B cell (primary cell): ENCODE measurements at places on chromosomes 1 and 21. TPM values are rescaled to one million over a fixed set of nuclear protein-coding genes. Genes with fewer than 3 reads are reported as not detected.

C4BPA gene
- total RNA-seq = not detected in 2 replicates

RPS6KA1 gene
- total RNA-seq = 99.9 and 109 TPM in 2 replicates

DNA sequence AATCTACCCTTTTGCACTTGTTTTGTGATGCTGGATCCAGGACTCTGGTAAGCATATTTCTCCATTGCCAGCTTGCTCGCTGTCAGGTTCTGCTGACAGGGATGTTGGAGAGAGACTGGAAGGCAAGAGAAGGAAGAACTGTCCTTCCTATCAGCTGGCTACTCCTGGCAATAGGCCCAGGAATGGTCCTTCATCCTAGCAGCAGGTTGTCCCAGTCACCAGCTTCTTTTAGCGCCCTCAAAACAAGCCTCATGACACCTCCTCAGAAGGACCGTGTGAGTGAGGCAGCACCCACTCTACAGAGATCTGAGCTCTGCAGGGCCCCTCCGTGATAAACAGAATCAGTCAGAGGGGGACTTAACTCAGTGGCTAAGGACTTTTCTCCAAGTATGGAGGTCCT, 33.1 kb upstream of the SLAMF9 start:
- H3K4me3 ChIP-seq = no peak overlapping the region
- DNase-seq = no peak
- no peak overlapping the region for H3K27ac ChIP-seq
- H3K4me1 ChIP-seq = no peaks in the 10 kb centered on the region

DNA sequence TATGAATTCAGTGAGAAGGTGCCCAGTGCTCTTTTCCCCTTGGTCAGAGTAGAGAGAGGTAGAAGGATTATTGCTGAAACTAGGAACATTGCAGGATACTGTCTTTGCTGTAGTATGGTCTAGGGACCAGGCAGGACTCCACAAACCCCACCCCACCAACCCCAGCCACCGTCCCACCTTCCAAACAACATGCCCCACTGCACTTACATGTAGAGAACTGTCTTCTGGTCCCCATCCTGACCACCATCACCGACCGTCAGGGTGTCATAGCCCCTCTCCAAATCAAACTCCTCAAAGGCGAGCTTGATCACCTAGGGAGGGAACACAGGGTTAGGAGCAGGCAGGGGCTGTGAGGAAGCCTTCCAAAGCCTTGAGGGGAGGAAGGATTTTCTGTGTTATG, 71.7 kb upstream of the HMGB4 start:
- no peak overlapping the region for H3K4me3 ChIP-seq
- H3K27ac ChIP-seq = no peak overlapping the region
- no peak for DNase-seq
- no peaks in the 10 kb centered on the region for H3K27me3 ChIP-seq
- no peaks in the 10 kb centered on the region for H3K36me3 ChIP-seq

- no peaks in the 10 kb centered on the region for H3K4me1 ChIP-seq
- no peaks in the 10 kb centered on the region for H3K27me3 ChIP-seq
- H3K4me3 ChIP-seq = no peak overlapping the region
- H3K27ac ChIP-seq = no peak overlapping the region
- H3K36me3 ChIP-seq = no peaks in the 10 kb centered on the region
- DNase-seq = no peak
These were observed 12.6 kb upstream of the IL12RB2 start for GRCh38 chr1:67294836-67295617.

DNA sequence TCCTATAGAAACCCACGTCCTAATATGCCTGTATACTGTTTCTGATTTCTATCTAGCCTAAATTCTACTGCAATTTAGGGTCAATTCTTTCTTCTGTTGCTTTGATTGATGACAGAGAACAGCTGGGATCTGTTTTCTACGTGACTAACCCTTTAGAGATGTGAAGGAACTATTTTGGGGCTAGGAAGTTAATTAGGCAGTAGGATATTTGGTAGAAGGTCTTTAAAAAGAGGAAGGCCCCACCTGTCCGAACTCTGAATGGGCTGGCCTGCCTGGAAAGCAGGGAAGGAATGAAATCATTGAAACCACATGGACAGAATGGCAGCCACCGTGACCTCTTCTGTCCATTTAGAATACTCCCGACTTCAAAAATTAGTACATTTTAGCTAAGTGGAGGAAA, 21.0 kb downstream of the EIF2D start:
- no peaks in the 10 kb centered on the region for H3K36me3 ChIP-seq
- DNase-seq = no peak
- no peaks in the 10 kb centered on the region for H3K27me3 ChIP-seq
- H3K27ac ChIP-seq = peak overlapping the region; percentile 9
- no peak overlapping the region for H3K4me3 ChIP-seq

DNA sequence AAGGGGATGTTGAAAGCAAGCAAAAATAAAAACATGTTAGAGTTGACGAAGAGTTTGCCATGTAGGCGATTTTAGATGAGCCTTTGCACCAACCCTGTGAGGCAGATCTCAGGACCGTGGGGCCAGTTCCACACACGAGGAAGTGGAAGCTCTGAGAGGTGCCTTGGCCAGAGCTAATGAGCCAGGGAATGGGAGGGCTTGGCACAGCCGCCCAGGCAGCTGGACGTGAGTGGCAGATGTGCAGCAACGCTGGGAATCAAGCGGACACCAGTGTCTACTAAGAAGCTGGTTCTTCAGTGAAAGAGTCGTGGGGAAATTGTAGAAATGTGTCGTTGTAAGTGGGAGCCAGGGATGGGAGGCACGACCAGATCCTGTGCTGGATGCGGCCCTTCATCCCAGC, 58.9 kb upstream of the COL6A1 start:
- no peak overlapping the region for H3K27ac ChIP-seq
- no peaks in the 10 kb centered on the region for H3K27me3 ChIP-seq
- no peak for DNase-seq
- no peaks in the 10 kb centered on the region for H3K36me3 ChIP-seq
- H3K4me3 ChIP-seq = no peak overlapping the region
- H3K4me1 ChIP-seq = no peaks in the 10 kb centered on the region

DNA sequence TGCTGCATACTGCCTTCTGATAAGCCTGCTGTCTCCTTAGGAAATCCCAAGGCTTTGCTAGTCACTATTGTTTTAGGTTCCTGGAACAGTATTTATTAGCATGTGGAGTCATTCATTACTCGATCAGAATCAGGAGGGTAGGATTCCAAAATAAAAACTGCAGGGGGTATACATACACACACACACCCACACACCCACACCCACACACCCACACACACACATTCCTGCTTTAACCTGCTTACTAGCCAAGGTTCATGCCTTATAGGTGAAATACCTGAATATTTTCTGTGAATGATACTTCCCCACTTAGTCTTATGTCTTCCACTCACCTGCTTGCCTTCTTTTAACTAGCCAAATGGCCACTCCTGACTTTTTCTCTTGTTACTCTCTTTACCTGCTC, 325.1 kb downstream of the ADGRL2 start:
- H3K4me1 ChIP-seq = no peaks in the 10 kb centered on the region
- H3K4me3 ChIP-seq = no peak overlapping the region
- no peaks in the 10 kb centered on the region for H3K36me3 ChIP-seq

- DNase-seq = no peak
- no peaks in the 10 kb centered on the region for H3K4me1 ChIP-seq
- no peak overlapping the region for H3K4me3 ChIP-seq
- no peak overlapping the region for H3K27ac ChIP-seq
- H3K36me3 ChIP-seq = no peaks in the 10 kb centered on the region
These were observed 224.8 kb upstream of the DPYD start for GRCh38 chr1:98145655-98146054.

GRCh38 chr1:87682565-87682964, 353.9 kb downstream of the LMO4 start:
- no peak overlapping the region for H3K4me3 ChIP-seq
- no peaks in the 10 kb centered on the region for H3K36me3 ChIP-seq
- no peak for DNase-seq
- H3K27me3 ChIP-seq = no peaks in the 10 kb centered on the region
- H3K4me1 ChIP-seq = no peaks in the 10 kb centered on the region

DNA sequence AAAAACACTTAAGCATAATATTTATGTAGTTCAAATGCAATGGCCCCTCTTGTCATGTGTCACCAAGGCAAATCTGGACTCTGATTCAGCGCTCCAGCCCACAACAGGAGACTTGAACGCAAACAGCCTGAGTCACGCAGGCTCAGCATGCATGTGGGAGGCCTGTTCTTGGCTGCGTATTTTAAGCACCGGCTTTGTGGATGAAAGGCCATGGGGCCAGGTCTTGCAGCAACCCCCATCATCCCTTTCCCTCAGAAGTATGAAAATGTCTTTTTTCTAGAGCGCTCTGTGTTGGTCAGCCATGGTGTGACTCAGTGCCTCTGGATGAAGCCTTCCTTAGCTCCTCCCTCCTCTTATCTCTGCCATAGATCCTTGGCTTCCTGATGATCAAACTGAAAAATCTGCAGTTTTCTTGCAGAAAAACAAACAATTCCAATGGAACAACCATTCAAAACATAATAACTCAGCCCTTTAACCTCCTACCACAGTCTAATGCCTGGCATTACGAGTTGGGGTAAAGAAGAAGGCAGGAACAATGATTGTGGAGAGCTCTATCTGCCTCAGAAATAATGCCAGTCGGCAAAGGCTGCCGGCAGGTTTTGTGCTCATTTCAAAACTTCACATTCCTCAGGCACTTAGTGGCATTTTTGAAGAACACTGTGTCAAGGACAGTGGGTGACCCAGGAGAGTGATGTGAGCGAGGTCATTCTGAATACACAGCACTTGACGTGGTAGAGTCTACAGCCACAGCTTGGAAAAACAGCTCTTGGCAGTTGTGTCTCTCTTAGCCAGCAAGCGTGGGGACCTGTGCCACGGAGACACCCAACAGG, 167.5 kb downstream of the CLIC6 start:
- DNase-seq = no peak
- H3K27ac ChIP-seq = no peak overlapping the region
- H3K27me3 ChIP-seq = no peaks in the 10 kb centered on the region
- no peak overlapping the region for H3K4me3 ChIP-seq

DNA sequence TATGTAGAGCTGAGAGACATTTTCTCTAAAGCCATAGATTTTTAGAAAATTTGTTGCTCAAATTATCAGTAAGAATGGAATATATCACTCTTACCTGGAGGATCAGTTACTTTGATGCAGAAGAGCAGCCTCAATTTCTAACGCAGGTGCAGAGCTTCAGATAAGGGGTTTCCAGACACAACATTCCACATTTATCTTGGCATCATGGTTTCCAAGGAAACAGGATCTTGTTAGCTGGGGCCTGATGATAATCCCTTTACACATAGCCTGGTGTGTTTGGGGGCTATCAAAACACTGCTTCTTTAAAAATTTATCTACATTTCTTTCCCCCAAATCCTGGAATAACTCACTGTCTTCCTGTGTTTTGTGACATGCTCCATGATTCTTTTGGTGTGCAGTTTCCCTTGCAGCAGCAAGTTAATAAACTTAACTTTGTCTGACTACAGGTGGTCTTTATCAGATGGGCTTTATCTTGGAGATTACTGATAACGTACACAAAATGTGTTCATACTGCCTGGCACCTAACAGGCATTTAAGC, 2.7 kb upstream of the STX12 start:
- no peaks in the 10 kb centered on the region for H3K36me3 ChIP-seq
- H3K27me3 ChIP-seq = no peaks in the 10 kb centered on the region
- H3K4me1 ChIP-seq = peaks cover 16% of the 10 kb centered on the region
- no peak for DNase-seq
